Cerebellar cortex (tissue), 1 donor: ENCODE measurements at places on chromosomes 5 and 9.
A peak's percentile ranks its signal among the peaks of the same experiment; 100 is the strongest.

DNA sequence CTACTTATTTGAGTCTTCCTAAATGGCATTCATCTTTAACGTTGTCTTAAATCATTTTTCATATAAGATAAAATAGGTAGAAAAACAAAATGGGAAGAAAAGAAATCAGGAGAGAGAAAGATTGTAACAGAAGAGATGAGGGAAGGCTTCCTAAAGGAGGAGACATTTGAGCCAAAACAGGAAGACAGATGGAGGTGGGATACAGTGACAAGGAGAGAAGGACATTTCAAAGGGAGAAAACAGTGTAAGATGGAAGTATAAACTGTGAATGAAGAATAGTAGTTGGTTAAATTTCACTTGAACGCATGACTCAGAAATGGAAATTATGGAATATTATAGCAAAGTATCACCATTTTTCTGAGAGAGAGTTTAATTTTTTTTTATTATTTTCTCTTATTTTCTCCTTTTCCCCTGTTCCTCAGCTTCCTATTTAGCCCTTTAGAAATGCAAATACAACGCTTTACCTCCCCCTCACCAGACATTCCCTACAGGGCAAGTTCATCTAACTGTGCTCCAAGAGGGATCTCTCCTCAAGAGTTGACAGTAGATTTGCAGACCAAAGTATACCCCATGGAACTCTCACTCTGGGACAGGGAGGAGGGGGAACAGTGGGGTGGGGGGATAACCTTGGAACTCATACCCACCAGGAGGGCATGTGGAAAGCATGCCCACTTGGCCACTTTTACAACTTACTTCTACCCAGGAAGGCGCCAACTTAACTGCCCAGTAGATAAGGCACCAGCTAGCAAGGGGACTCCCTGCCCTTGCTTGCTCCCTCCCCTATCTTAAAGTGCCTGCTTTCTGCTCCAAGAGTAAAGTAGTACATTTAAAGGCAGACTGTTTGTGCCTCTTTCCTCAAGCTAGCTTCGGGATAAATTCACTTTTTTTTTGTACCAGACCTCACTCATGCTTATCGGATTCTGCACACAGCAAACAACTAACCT lies 304.7 kb upstream of the POU5F2 start:
- DNase-seq: no peak

GRCh38 chr5:129135633-129136032 lies 41.1 kb downstream of the ISOC1 start:
- peak; percentile 7 for DNase-seq

- no peak for DNase-seq
Observed at GRCh38 chr5:105593011-105593760, 2030.6 kb upstream of the NUDT12 start.

GRCh38 chr5:170217831-170218230 lies 15.0 kb upstream of the C5orf58 start:
- DNase-seq: no peak

- no peak for DNase-seq
Observed at GRCh38 chr5:83095957-83096539, 18.7 kb downstream of the XRCC4 start.

- peak; percentile 85 for DNase-seq
Observed at GRCh38 chr9:113150670-113151611, at the start of gene SLC31A2. Gene SLC31A2 (plus strand): TSS chr9:113151007. CDS start chr9:113151075, 68 bp downstream.

- no peak for DNase-seq
Observed at GRCh38 chr9:90600029-90600428, 42.6 kb downstream of the DIRAS2 start.

DNA sequence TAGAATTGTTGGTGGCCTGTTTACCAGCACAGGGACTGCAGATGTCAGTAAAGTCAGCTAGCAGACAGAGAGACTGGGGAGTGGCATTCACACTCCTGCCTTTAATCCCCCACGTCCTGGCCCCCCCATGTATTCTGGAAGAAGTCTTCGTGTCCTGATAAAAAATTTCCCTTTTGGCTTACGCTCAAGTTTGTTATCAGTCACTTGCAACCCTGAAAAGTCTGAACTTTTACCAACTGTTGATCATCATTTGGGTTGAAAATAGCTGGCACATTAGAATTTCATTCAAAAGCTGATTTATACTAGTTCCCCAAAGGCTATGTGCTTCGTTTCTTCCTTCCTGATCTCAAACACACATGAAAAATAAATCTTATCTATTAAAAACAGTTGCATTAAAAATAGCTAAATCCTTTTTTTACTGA lies 5.8 kb upstream of the CRHBP start:
- DNase-seq: no peak

DNA sequence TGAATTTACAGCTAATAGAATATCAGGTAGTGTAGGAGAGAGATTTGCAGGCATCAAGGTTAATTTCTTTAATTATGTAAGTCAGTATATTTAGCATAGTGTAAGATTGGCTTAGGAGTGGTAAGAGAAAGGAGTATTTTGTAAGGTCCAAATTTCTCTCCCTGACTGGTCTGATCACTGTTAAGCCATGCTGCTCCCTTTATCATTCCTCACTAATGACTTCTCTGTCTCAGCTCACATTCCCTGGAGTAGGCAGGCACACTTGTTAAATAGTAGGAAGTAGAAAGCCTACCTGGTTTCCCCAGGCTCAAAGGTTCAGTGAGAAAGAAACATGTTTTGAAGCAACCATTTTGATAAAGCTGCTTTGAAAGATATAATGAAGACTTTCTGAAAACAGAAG lies 90.7 kb downstream of the SMIM15 start:
- DNase-seq: no peak

DNA sequence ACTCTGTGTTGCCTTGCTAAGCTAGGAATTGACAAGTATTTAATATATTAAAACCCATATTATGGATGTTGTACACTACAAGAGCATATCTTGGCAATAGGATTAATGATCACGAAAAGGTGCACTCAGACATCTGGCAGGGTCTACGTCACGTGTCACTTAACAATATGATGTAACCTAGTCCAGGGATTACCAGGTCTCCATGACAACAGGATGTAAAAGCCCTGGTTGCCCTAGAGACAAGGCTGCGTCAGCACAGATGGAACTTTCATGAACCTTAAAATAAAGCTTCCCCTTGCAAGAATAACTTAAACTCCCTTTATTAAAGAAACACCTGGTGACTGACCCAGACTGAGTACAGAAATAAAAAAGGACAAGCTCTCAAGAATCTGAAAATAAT lies 717.8 kb downstream of the CDH18 start:
- DNase-seq: no peak

DNA sequence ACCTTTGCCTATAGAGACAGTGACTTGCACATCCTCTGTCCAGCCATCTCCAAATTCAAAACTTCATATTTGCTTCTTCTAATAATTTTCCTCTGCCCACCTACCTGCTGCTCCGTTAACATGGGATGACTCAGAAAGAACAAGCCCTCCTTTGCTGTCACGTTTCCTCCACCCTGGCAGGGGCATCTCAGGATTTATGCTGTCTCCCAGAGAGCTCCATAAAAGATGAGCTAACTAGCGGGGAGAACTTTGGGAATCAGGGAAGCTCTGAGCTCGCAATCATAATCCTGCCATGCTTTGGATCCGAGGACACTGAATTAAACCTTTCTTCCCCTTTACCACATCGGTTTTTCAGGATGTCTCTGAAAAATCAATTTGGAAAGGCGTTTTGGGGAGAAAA lies 78.4 kb upstream of the FSTL4 start:
- DNase-seq: no peak

DNA sequence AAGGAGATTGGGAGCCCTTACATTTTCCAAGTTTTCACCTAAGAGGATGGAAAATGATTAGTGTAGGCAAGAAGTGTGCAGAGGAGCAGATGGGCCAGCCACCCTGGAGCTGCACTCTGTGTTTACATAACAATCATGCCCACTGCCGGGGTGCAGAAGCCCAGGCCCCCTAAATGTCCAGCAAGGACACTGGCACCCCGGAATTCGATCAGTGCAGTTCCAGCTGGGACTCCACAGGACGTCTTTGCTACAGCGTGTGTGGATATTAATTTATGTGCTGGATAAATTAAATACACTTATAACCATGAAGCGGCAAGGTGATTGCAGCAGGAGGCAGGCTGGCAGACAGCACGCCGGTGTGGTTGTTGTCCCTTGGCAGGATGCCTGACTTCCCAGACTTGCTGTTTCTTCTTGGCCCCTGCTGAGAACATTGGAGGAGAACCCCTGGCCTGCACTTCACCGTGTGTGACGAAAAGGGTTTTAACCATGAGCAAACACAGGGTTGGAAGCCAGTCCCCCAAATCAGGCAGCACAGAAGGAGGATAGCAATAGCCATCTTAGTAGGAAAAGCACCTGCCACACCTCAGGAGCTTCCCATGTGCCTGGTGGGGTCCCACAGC lies 73.7 kb downstream of the GADD45G start:
- DNase-seq: no peak

GRCh38 chr5:81601919-81602318 lies 149.0 kb downstream of the SSBP2 start:
- DNase-seq: no peak

GRCh38 chr5:74450095-74450494 lies 190.4 kb downstream of the ENC1 start:
- DNase-seq: no peak

- no peak for DNase-seq
Observed at GRCh38 chr5:1474866-1475543, 29.8 kb upstream of the SLC6A3 start.

DNA sequence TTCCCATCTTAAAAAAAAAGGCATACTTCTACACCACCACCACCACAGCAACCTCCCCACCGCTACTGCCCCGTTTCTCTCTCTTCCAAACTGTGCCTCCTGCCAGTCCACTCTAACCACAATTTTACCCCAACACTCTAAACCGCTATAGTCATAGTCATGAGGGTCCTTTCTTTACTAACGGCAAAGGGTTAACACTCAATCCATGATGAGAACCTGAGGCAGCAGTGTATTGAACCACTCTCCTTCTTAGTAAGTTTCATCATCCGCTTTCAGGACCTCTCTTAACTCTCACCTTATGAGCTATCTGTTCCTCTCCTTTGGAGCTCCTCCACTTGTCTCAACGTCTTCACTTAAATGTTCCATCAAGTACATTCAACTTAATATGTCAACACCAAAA lies 34.0 kb downstream of the IDNK start:
- no peak for DNase-seq

DNA sequence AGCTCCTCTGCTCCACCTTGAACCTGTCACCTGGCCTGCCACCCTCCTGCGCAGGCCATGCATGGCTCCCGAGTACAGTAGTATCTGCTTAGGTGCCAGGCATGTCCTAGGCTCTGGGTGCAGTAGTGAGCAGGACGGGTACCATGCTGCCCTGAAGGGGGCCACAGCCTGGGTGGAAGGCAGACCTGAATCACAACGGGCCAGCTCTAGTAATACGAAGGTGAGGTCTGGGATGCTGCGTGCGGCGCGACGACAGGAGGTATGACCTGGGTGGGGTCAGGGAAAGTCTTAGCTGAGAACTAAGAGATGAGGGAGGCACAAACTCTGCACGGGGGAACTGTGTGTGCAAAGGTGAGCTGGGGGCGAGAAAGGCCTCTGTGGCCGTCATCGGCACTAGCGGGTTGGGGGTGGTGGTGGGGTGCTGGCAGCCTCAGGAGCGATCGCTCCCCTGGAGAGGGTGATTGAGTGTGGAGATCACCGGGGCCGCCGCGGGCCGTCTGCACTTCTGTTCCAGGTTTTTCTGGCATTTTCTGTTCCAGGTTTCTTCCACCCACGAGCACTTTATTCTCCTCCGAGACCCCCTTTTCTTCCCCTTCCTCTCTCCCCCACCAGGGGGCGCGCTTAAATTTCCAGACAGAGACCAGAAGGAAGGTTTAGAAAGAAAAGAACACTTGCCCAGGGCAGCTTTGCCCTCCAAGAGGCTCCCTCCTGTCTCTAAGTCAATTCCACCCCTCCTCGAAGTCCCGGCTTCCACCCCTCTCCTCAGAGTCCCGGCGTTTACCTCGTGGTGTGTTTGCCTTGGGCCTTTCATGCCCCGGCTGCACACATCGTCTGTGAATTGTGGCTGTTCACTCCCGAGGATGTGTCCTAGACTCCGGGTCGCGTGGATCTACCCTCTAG lies 15.1 kb downstream of the PDLIM4 start:
- DNase-seq: peak; percentile 62

GRCh38 chr9:133693703-133694529 lies 44.2 kb downstream of the SARDH start:
- no peak for DNase-seq

GRCh38 chr5:120252839-120253238 lies 211.3 kb upstream of the PRR16 start:
- no peak for DNase-seq

DNA sequence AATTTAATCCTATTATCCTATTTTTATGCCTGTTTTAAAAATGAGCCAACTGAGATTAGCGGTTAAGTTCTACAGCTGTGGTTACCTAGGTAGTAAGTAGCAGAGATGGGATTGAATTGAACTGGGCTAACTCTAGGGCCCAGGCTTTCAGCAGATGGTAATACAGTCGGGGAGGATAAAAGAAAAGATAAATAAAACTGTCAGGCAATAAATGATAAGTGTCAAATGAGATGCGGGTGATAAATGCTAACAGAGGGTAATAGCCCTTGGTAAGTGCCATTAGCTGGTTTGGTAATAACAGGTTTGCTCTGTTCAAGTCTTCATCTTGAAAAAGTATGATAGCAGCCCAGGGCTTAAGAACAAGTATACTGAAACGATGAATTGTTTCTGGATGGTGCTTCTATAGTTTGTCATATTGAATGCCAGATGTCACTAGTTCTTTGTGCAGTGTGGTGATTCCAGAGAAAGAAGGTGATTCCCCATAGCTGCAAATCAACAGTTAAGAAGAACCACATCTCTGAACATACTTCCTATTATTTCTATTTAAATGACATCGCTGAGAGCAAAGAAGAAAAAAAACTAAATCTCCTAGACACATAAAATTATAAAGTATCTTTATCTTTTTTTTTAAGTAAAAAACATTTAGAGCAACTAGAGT lies 360.8 kb upstream of the PANK3 start:
- DNase-seq: no peak
